ENCODE measurements at places on chromosomes 6 and 20. TPM values are rescaled to one million over a fixed set of nuclear protein-coding genes. Genes with fewer than 3 reads are reported as not detected.

The POLR1H gene
- 21.4 TPM for total RNA-seq

DNA sequence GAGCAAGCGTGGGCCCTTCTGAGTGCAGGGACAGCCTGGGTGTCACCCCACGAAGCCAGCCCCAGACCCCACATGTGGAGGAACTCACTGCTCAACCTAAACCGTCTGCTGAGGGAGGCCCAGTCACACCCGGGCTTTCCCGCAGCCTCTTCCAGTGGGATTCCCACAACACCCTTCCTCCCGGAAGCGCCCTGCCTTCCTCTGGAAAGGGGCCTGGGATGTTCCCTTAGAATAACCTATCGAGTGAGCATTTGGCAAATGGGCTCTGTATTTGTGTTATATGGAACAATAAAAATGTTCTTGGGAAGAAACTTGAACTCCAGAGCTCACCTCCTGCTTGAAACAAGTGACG, 100.0 kb upstream of the DUSP22 start:
- no peak for DNase-seq

The IL17F gene
- total RNA-seq = not detected

The ZNF391 gene
- total RNA-seq = 2.9 TPM

DNA sequence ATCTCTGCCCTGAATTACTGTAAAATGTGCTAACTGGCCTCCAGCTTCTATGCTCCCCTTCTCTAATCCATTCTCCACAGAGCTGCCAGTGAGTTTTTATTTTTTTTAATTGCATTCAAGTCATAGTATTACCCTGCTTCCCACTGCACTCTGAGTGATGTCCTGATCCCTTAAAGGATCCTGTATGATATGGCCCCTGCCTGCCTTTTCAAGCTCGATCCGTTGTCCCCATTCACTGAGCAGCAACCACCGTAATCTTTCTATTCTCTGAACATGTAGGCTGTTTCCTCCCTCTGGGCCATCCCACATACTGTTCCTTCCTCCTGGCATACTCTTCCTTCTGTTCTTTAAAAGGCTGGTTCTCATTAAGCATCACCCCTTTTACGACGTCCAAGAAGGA, 9.3 kb downstream of the TNFRSF21 start:
- DNase-seq = no peak

Measured in spleen (tissue), 13 donors.